SK-N-SH (cell line): ENCODE measurements at places on chromosomes 1 and 21. TPM values are rescaled to one million over a fixed set of nuclear protein-coding genes. Genes with fewer than 3 reads are reported as not detected.
A peak's percentile ranks its signal among the peaks of the same experiment; 100 is the strongest.

DNA sequence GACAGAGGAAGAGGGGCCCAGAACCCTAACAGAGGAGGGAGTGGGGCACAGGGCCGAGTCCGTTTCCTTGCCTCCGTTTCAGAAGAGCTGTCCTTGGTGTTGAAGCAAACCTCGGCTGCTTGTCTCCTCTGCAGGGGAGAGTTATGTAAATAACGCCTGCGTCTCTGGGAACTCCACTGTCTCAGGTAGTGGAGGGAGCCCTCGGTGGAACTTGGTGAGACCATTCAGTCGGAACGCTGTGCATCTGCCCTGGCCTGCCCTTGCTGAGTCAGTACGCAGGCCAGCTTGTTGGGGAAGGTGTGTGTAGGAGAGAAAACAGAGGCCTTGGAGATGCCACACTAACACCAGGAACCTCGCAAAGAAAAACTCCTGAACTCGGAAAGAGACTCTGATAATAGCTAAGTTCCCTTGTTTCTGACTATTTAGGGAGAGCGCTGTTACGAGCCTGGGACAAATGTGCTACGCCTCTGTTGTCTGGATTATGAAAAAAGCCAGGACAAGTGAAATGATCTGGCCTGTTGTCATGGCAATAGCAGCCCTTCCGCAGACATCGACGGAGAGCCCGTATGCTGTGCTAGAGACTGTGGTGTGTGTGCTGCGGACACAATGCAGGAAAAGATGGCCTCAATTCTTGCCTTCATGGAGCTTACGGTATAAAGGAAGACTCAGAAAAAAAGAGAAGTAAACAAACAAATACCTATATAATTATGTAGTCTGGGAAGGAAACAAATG, 94.6 kb upstream of the AKT3 start:
- no peak for DNase-seq

DNA sequence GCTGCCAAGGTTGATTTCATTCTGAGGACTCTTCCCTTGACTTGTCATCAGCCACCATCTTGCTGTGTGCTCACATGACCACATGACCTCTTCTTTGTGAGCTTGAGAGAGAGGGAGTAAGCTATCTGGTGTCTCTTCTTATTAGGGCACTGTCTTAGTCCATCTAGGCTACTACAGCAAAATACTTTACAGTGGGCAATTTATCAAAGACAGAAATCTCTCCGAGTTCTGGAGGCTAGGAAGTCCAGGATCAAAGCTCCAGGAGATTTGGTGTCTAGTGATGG, 11.9 kb upstream of the RPS6KA1 start:
- no peak for DNase-seq

DNA sequence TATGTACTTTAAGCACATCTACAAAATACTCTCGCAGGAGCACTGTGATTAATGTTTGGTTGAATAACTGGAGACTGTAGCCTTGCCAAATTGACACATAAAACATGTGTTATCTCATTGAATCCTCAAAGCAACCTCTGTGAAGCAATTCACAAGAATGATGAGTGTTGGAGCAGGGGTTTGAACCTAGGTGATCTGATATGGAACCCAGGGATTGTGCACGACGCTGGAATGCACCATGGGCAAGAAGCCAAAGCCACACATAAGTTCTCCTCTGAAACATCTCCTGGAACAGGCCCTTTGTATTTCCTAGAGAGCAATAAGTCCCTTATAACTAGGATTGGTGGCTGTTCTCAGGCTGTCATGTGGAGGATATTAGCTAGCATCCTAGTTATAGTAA, 124.6 kb upstream of the IVNS1ABP start:
- DNase-seq = no peak

- DNase-seq = no peak
Measured at GRCh38 chr1:37858931-37859506, 373 bp downstream of the MTF1 start.

DNA sequence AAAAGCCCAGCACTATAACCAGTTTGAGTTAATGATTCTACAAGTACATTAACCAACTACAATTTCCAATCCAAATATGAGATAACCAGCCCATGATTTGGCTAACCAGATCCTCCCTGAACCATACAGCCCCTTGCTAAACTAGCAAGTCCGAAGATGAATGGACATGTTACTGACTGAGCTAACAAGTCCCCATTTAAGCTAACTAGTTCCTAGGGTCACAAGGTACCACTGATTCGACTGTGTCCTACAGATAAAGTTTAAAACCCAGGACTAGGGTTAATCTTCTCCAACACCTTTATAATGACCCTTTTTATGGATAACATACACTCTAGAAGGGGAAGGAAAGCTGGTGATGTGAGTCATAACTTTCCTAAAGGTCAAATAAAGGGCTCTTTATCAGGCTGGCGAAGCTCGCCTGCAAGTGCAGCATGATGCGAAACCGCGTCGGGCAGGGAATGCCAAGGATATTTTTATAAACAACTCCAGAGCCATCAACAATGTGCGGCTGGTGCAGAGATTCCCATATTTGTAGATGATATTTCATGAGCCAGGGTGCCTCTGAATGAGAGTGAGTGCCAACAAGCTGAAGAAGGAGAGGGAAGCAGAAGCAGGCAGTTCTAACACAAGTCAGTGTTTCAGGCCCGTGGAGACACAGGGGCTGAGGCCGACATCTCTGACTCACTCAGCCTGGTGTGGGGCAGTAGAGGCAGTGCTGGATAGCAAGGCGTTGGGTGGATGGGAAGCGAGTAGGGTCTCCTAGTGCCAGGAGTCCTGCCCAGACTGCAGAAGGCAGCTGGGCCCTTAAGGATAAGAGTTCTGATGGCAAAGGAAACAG, 75.6 kb upstream of the ROR1 start:
- DNase-seq = no peak

GRCh38 chr21:37208056-37208721, 58.9 kb downstream of the VPS26C start:
- peak; percentile 56 for DNase-seq

- DNase-seq = no peak
Measured at GRCh38 chr1:211331011-211331709, 4.5 kb downstream of the TRAF5 start.

DNA sequence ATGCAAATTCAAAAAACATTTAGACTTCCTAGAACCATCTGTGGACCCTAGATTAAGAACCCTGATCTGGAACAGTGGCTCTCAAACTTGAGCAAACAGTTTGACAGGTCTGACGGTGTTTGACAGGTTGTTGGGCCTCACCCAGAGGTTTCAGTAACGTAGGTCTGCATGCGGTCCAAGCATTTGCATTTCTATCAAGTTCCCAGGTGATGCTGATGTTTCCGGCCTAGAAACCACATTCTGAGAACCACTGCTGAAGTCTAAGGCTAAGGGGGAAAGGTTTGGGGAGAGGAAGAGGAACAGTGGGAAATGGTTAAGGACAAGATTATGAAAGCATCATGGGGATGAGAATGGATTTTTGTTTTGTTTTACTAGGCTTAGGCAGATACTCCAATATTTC, 48.6 kb downstream of the MDM4 start:
- DNase-seq = no peak

DNA sequence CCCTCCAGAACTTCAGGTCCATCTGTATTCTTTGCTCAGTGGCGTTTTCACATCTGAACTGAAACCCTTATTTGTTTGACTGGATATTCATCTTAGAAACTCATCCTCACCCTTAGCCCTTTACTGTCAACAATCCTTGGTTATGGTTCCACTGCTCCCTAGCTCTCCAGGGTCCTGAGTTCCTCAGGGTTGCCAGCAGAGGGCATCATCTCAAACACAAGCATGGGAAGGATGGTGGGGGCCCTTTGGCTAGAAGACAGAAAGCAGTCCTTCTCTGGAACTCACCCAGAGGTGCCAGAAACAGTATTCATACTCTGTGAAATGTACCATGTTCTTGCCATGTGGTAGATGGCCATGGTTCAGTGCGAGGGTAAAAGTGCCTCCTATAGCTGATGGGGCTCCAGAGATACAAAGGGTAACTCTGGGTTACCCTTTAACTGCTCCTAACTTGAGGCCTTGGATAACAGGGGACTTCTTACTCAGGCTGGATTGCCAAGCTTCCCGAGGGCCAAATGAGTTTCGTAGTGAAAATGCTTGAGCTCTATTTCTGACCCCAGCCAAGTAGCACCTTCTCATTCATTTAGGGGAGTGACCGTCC, 11.3 kb downstream of the NCSTN start:
- peak; percentile 53 for DNase-seq

GRCh38 chr1:173453982-173454381, 23.2 kb upstream of the PRDX6 start:
- no peak for DNase-seq

GRCh38 chr1:44354268-44354839, 703 bp downstream of the ERI3 start:
- no peak for DNase-seq

DNA sequence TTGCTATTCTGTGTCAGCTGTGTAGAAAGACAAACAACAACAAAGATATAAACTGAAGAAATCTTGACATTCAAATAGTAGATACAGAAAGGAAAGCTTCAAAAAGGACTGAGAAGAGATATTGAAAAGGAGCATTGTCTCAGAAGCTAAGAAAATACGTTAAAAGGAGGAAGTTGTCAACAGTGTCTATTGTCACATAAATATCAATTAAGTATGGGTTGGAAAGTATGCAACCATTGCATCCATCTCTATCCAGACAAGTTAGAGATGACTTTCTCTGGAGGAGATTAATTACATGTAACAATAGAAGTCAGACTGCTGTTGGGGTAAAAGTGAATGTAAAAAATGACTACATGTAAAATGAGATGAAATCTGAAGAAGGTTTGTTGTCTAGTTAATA, 29.7 kb upstream of the BRINP3 start:
- no peak for DNase-seq

DNA sequence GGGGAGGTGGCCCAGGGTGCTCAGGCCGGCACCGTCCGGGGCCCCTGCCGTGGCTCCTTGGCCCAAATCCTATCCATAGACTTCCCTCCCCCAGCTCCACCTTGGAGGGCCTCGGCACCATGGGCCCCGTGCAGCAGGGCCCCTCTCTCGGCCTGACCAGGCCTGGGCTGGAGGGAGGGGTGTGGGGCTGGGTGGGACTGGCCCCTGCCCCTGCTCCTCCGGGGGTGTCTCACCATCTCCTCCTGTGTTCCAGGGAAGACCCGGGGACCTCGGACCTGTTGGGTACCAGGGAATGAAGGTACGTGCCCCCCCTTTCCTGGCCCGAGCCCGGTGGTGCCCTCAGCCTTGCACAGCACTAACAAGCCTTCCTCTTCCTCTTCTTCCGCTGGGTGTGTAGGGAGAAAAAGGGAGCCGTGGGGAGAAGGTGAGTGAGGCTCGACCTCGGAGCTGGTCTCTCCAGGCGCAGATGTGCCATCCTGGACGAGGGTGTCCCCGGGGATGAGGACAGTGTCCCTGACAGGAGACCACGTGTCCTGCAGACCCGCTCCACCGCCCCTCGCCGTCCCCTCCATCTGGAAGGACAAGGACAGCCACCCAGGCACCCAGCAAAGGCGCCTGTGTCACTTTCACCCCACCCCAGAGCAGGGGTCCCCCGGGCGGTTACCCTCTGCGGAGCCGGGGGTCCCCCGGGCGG, 7.9 kb downstream of the COL6A1 start:
- no peak for DNase-seq

DNA sequence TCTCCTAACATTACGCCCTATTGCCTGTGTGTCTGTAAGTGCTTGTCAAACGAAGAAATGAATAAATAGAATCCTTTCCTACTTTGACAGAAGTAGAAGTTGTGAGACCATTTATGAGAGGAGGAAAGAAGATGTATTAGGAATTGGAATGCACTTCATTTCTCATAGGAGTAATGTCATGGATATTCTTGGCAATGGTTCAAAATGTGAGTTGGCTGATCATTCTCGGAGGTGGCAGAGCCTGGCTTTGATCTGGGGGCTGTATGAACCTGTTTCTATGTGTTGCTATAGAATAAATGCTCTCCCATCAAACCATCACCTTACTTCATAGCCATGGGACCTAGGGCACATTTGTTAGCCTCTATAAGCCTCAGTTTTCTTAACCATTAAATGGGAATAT, 10.1 kb upstream of the SERBP1 start:
- no peak for DNase-seq

- peak; percentile 22 for DNase-seq
Measured at GRCh38 chr1:68213843-68214242, 18.5 kb downstream of the WLS start.

- no peak for DNase-seq
Measured at GRCh38 chr1:177007437-177008161, 156.9 kb downstream of the ASTN1 start.

- DNase-seq = no peak
Measured at GRCh38 chr1:67749844-67750690, 65.1 kb downstream of the GADD45A start.

- no peak for DNase-seq
Measured at GRCh38 chr1:184048561-184049240, 2.8 kb upstream of the TSEN15 start.

DNA sequence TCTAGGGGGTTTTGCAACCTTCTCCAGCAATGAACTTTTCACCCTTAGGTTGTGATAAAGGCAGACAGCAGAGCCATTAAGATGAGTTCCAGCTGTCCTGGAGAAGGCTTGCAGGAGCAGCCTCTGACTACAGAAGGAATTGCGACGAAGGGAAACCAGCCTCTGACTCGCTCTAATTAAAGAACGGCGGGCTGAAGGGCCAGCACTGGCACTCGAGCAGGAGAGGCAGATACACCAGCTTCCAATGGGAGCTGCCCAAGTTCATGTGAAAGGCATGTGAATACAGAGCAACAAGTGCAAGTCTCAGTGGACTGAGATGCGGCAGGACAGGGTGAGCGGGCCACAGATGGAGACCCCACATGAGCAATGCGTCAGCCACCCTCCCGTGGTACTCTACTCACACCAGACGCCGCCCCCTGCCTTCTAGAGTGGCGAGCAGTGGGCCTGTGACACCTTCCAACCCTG, 15.7 kb downstream of the RCC2 start:
- DNase-seq = no peak

The FMOD gene
- not detected in 2 replicates for polyA plus RNA-seq

The TNFRSF1B gene
- polyA plus RNA-seq = 0.18 and 0.36 TPM in 2 replicates

The RASAL2 gene
- polyA plus RNA-seq = 6.9 and 10.0 TPM in 2 replicates

The DCDC2B gene
- polyA plus RNA-seq = not detected in 2 replicates

The SLAMF8 gene
- polyA plus RNA-seq = not detected in 2 replicates

The PGLYRP4 gene
- not detected in 2 replicates for polyA plus RNA-seq

The ANKRD35 gene
- 0.05 and 0.08 TPM in 2 replicates for polyA plus RNA-seq

The TTC22 gene
- polyA plus RNA-seq = not detected in 2 replicates

The TMOD4 gene
- 0.57 and 0.59 TPM in 2 replicates for polyA plus RNA-seq

The DYNLT5 gene
- polyA plus RNA-seq = not detected in 2 replicates
